ENCODE measurements at places on chromosomes 11 and 22.

DNA sequence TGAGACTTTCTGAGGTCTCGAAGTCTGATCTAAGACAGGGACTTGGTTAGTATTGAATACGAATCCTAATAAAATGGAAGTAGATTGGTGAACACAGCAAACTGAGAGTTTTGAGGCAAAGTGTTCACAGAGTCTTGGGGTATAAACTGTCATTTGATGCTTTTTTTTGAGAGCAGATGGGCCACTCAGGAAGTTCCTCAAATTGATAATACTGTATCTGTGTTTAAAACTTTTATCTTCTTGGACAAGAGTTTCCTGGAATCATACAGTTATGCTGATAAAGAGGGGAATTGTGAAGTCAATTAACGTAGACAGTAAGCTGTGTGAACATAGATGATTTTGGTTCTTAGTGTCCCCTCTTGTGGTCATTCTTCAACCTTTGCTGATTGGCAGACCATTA, 80.0 kb upstream of the CLPB start:
- DNase-seq = no peak

- no peak for DNase-seq
Measured at GRCh38 chr11:46675288-46675851, 25.0 kb downstream of the ARHGAP1 start.

DNA sequence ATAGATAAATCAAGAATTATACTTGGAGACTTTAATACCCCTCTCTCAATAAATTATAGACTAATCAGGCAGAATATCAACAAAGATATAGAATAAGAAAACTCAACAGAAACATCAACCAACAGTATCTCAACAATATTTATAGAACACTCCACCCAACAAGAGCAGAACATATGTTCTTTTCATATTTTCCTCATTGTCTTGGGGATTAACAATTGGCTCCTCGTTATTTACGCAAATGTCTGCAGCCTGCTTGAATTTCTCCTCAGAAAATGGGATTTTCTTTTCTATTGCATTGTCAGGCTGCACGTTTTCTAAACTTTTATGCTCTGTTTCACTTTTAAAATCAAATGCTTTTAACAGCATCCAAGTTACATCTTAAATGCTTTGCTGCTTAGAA, 37.0 kb upstream of the FBLN1 start:
- no peak for DNase-seq

DNA sequence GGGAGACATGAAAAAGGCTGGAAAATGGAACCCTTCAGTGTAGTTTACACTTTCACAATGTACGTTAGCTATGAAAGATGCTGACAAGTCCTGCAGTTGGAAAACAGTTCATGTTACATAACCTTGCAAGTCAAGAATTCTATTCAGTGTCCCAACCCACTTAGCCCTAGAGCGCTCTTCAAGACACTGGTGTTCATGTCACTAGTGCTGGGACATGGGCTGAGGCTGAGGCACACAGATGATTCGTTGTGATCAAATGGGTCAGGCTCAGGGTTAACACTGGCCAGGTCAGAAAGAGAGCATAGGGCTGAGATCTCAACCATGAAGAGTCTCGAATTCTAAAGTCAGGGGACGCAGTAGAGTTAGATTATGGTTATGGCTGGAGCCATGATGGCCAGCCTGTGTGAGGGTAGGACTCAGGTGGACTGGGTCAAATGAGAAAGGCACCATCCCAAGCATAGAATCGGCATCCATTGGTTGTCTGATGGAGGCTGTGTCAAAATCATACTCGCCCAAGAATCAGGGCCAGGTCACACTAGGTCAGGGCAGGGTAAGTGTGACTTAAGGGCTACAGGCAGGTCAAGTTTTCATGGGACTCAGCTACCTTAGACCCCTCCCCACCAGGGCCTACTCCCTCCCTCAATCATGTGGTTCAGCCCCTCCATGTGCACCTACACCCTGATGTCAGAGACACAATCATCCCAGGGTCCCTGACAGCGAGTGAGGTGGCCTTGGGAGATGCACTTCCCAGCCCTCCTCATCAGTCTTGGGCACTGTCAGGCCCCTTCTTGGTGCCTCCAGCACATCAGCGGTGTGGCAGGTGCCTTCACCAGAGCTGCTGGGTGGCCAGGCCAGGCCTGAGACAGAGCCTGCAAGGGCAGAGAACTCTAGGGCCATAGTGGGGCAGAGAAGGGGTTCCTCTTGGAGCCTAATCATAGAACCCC, 20.2 kb downstream of the IGLL5 start:
- no peak for DNase-seq

- no peak for DNase-seq
Measured at GRCh38 chr11:16191868-16192240, 164.5 kb downstream of the SOX6 start.

DNA sequence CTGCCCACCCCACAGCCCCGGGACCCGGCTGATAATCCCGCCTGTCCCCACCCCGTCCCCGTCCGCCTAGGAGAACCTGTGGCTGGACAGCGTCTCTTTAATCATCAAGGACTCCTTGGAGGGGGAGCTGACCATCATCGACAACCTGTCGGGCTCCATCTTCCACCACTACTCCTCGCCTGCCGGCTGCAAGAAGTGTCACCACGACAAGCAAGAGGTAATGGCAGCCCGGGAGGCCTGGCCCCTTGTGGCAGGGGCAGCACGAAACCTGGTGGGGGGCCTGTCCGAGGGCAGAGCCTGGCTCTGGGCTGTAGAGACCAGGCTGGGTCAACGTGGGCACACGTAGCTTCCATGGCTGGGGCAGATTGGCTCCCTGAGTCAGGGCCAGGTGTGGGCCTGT, 109.1 kb downstream of the CACNA1I start:
- DNase-seq = no peak

DNA sequence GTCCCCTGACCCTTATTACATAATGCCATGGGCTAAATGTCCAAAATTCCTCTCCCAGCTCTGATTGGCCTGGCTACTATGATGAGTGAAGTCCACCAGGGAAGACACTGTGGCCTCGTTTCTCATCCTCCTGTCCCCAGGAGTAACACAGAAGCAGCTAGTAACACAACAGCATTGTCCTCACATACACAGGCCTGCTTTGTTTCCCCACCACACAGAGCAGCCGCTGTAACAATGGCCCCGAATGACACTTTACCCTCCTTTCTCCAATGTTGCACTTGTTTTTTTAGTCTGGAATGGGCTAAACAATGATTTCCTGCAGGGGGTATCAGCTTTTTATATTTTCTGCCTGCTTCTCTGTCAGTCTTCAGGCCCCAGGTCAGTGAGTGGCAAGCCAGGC, at the start of gene PRR5L:
TSS of gene PRR5L (plus strand) at position 363 of the 400 bp plus-strand sequence. CDS start 104,834 bp downstream, outside the sequence.
- no peak for DNase-seq

DNA sequence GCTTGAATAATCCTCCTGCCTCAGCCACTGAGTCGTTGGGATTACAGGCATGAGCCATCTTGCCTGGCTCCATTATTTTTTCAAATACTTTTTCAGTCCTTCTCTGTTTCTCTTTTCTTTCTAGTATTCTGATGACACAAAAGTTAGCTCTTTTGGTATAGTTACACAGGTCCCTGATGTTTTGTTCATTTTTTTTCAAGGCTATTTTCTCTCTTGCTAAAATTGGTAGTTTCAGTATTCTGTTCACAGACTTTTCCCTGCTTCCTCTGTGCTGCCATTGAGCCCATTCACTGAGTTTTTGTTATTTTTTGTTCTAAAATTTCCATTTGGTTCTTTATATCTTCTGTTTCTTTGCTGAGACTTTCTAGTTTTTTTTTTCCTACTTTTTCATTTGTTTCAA, 166.5 kb downstream of the UVRAG start:
- no peak for DNase-seq

- DNase-seq = no peak
Measured at GRCh38 chr11:17976651-17977050, 36.2 kb downstream of the SERGEF start.

DNA sequence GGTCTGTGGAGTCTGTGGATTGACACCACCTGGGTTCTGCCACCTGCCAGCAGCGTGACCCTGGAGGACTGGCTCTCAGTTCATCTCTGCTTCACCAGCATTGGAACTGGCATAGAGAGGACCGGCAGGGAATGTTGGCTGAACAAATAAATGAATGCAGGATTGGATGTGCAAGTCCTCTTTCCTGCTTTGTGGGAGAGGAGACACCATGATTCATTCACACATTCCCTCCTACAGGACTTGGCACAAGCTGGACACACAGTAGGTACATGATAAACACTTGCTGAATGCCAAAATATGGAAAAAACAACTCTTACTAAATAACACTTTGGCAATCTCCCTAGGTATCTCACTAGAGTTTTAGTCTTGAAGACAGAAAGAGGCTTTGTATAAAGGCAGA, 116.6 kb upstream of the NARS2 start:
- no peak for DNase-seq

DNA sequence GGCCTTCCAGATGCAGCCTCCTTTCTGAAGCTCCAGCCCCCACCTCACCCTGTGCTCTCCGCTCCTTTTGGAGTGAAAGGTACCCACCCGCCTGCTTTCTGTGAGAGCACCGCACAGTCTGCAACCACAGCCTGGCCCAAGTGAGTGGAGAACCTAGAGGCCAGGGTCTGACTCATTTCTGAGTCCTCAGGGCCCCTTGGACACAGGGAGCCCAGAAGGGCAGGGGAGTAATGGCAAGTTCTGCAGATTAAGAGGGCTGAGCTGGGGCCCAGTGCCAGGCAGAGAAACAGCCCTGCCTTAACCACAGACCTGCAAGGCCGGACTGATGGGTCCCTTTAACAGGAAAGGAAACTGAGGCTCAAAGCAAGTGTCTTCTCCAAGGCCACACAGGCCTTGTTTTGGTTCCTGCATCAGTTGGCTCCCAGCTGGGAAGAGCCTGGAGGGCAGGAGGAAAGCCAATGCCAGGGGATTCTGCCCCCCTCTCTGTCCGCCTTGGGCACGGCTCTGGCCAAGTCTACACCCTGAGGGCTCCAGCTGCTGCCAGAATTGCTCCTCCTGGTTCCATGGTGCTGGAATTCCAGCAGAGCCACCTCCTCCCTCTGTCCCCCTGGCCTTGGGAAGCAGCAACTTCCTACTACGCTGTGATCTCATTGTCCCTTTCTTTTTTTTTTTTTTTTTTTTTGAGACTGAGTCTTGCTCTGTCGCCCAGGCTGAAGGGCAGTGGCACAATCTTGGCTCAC, 55.1 kb downstream of the CYTH4 start:
- no peak for DNase-seq

DNA sequence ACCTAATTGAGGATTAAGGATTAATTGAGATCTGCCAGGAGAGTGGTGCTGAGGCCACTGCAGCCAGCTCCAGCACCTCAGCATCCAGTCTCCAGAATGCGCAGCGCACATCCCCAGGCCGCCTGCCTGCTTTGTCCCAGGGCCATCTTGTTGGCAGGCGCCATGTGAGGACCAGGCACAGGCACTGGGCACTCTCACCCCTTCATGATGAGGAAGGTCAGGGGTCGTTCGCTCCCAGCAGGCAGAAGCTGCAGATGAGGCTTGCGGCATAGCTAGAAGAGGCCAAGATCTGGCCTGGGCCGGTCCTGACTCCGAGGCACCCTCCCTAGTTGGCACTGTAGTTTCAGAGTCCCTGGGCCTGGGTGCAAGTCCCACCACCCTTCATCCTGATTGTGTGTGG, 6.4 kb downstream of the CABP2 start:
- no peak for DNase-seq

DNA sequence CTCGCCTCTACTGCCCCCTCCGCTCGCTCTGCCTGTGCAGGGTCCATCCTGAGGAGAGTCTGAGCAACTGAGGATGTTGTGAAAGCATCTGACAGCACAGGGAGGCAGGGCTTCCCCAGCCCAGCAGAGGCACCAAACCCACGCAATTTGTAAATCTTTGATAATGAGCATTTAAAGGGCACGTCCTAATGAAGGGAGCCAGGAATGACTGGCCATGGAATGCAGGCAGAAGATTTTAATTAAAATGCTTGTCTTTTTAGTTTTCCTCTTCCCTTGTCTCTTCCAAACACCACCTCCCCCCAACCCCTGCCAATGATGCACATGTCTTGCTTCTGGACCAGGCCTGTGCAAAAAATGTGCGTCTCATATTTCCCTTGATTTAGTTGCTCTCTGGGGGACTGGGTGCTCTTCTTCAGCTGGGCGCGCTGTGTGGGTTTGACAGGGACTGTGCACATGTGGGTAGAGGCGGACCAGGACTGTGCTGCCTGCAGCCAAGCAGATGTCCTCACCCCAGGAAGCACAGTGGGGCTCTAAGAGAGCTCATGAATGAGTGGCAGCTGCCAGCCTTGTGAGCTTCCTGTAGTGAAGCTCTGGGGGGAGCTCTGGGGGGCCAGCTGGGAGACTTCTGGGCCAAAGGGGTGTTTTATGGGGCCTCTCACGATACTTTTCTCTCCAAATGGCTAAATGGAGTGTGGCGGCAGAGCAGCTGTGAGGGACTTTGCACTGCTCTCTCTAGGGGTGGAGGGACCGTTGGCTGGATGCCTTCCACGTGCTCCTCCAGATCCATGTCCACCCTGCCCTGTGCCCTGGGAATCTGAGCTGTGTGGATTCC, 273.5 kb downstream of the ST3GAL4 start:
- no peak for DNase-seq

GRCh38 chr22:22167791-22168189, 76.8 kb upstream of the VPREB1 start:
- no peak for DNase-seq

- DNase-seq = no peak
Measured at GRCh38 chr11:32333320-32333991, 101.9 kb downstream of the WT1 start.

DNA sequence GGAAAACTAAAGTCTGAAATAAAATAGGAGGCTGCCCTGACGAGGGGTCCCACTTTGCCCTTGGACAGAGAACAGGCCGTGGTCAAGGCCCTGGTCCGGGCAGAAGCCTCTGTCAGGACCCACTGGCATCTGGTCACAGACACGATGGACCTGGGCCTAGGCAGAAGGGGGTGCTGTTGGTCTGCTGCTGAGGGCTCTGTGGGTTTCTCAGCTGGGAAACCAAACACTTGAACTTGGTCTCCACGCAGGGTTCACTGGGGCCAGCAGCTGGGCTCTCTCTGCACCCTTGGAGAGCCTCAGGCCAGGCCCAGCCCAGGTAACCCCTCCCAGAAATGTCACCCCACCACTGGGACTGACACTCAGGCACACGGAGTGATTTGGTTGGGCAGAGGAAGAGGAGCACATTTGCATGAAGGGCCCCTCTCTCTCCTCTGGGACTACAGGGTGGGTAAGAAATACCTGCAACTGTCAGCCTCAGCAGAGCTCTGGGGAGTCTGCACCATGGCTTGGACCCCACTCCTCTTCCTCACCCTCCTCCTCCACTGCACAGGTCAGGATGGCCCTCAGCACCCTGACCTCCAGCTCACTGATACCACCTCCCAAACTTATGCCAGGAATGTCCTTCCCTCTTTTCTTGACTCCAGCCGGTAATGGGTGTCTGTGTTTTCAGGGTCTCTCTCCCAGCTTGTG, 48.1 kb upstream of the TOP3B start:
- DNase-seq = no peak

GRCh38 chr11:80455818-80456217, 1015.0 kb upstream of the TENM4 start:
- DNase-seq = no peak
